ENCODE measurements at places on chromosomes 2 and 18.

GRCh38 chr2:26215833-26216232 lies 28.6 kb downstream of the HADHA start:
- no peak for DNase-seq

- no peak for DNase-seq
Observed at GRCh38 chr2:237150831-237151375, 65.2 kb downstream of the COPS8 start.

GRCh38 chr18:55763298-55763697 lies 175.3 kb upstream of the TCF4 start:
- DNase-seq: no peak

- DNase-seq: no peak
Observed at GRCh38 chr18:79503406-79503805, 107.7 kb downstream of the NFATC1 start.

DNA sequence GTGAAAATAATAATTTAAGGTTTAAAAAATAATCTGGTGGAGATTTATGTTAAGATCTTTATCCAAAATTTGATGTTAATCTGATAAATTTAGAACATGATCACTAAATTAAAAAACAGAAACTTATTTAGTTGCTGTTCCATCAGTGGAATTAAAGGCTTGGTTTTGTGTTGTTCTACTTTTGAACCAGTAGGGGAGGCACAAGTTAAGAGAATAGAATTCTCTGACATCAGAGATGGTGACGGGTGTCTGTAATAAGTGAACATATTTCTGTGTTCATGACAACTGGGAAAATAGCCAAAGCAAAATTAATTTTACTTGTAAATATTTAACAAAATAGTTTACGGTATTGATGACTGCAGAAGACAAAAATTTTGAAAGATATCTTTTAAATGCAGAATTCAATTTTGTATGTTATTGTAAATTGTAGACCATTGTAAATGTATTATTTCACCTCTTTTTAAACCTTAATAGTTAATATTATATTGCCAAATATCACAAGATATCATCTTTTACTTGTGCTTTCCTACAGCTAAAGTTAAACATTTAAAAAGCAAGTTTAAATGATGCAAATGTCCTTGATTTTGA lies 106.0 kb downstream of the UBR3 start:
- no peak for DNase-seq

DNA sequence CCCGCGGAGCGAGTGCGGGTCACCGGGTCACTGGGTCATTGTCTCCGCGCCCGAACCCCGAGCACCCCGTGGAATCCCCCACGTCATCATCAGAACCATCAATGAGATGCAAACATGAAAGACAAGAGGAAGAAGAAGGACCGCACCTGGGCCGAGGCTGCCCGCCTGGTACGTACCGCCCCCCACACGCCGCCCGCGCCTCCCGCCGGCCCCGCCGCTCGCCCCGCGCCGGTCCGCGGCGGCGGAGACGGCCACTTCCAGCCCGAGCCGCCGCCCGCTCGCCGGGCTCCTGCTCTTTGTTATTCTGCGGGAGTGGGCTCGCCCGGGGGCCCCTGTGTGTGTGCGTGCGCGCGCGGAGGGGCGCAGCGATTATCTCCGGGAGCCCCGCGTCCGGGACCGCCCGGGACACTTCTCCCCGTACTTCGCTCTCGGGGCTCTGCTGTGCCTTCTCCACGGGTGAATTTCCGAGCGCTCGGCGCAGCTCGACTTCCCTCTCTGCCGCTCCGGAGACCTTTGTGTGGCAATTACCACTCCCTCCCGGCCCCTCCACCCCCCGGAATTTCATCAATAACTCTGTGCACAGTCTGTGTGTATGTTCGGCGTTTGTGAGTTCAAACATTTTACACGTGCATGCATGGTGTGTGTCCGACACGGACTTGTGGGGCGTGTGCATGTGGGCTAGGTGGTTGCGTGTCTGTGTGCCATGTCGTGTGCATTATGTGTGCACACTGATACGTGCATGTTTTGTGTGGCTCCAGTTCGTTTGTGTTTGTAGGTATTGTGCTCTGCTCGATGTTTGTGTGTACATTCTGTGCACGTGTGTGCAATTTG lies 714 bp downstream of the ASXL3 start:
- no peak for DNase-seq

- DNase-seq: no peak
Observed at GRCh38 chr18:62037989-62038778, 145.4 kb upstream of the RNF152 start.
